Activated CD4-positive, alpha-beta T cell treated with anti-CD3 and anti-CD28 coated beads, Interleukin-2, Interleukin-6, amounts not matched to agents 100 ng/mL and 50 ng/mL, durations not matched to agents 16 hours and 8 hours (primary cell): ENCODE measurements at places on chromosomes 2 and 18.

DNA sequence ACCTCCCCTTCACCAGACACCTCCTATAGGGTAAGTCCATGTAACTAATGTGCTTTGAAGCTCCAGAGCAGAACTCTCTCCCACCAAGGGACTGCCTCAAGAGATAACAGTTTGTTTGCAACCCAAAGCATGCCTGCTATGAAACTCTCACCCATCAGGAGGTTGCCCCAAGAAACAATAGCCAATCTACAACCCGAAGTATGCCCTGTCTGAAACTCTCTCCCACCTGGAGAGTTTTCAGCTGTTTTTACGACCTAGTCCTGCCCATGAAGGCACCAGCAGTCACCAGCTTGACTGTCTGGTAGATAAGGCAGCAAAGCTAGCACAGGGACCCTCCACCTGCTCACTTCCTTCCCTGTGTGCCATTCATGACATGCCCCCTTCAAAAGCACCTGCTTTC lies 533.9 kb upstream of the CRIM1 start:
- no peak for DNase-seq

- DNase-seq = no peak
Measured at GRCh38 chr2:235211056-235211455, 259.2 kb downstream of the SH3BP4 start.

GRCh38 chr18:44602380-44602779 lies 78.3 kb upstream of the SETBP1 start:
- no peak for DNase-seq

- DNase-seq = no peak
Measured at GRCh38 chr2:215361211-215361875, 49.5 kb downstream of the ATIC start.

DNA sequence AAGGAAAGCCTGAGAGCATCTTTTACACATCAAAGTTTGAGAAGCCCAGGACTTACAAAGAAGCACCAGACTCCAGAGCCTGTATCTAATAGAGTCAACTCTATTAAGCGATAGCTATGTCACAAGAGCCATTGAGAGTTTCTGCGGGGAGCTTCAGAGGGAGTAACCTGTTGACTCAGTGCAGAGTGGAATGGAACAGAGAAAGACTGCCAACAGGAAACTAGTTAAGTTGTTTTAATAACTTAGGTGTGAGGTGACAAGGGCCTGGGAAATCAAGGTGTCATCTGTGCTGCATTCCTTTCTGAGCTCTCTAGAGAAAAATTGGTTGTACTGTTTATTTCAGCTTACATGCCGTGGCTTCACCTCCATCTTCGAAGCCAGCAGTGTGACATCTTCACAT lies 513.8 kb upstream of the POU3F3 start:
- no peak for DNase-seq

- DNase-seq = no peak
Measured at GRCh38 chr2:181566334-181567032, 90.4 kb downstream of the CERKL start.

DNA sequence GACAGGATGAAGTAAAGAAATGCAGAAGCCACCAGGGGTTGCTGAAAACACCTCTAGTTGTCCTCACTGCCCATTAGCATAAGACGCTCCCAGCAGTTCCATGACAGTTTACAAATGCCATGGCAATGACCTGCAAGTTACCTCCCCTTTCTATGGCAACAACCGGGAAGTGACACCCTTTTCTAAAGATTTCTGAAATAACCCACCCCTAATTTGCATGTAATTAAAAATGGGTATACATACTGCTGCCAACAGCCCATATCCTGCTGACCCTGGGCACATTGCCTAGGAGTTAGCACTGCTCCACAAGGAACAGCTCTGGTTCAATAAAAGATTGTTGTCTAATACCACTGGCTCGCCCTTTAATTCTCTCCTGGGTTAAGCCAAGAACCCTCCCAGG lies 178.3 kb upstream of the LRATD1 start:
- DNase-seq = no peak
